ENCODE measurements at places on chromosomes 3 and 15.

GRCh38 chr3:197522881-197523441 is 32.8 kb downstream of the BDH1 start:
- no peak for DNase-seq

DNA sequence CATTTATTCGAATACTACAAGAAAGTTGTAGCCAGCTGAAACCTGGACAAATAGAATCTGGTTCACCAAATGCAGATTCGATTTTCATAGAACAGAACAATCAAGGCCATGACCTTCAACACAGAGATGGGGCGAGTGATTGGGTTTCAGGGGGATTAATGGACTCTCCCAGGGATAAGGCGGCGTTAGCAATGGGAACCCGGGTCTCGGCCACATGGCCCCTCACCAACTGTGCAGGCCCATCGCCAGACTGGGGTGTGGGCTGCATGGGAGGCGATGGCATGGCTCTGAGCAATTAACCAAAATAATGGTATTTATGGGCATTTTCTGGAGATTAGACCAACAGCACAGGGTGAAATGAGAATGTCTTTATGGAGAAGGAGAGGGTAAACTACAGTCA is 34.2 kb downstream of the VGLL4 start:
- DNase-seq, result no peak

- no peak for DNase-seq
Measured at GRCh38 chr3:144496141-144496835, 524.7 kb downstream of the DIPK2A start.

DNA sequence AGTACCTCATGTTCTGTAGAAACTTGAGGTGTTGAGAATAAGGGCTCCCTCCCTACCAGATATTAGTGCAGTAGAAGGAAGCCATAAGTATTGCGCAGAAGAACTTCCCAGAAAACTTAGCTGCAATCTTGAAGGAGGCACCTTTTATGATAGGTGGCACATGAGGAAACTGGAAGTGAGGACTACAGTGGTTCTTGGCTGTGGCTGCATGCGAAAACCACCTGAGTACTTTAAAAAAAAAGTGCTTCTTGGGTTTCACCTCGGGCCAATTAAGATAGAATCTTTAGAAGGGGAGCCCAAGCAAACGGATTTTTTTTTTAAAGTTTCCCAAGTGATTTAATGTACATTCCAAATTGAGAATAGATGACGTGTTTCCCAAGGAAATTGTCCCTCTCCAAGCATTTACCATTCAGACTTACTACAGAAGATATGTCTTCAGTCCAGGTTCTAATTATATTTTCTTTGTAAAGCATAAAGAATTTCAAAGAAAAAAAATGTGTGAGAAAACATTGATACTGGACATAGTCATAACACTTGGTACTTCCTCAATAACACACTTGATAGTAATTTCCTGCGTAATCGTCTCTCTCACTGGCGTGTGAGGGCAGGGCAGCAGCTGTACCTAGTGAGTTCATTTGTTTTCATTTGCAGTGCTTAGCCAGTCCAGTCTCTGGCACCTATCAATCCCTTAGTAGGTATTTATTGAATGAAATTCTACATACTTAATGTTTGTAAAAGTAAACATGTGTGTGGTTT is 12.3 kb upstream of the NR1I2 start:
- no peak for DNase-seq

- no peak for DNase-seq
Measured at GRCh38 chr15:57910672-57911071, 154.8 kb downstream of the ALDH1A2 start.

DNA sequence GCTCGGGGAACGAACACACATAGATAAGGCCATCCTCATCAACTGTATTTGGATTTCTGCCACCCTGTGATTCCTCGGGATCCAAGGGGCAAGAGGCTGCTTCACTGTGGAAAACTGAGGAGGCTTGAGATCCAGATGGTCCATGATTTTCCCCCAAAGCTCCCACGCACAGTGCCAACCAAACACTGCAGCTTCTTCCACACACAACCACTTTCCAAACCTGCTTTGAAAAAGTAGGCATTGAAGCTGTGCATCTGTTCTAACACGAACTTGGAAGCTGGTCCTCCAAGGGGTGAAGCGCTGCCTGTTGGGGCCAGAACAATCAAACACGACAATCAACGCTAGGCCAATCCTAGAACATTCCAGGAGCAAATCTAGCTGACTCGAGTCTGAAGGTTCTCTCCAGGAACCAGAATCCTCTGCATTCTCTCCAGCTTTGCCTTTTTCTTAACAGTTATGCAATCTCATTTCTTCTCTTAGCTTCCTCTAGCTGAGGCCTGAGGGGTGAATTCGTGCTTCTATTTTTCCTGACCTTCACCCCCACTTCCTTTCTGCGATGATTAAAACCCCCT is 104.4 kb downstream of the LRRK1 start:
- no peak for DNase-seq

GRCh38 chr3:170680593-170680992 is 94.7 kb upstream of the SLC7A14 start:
- no peak for DNase-seq

DNA sequence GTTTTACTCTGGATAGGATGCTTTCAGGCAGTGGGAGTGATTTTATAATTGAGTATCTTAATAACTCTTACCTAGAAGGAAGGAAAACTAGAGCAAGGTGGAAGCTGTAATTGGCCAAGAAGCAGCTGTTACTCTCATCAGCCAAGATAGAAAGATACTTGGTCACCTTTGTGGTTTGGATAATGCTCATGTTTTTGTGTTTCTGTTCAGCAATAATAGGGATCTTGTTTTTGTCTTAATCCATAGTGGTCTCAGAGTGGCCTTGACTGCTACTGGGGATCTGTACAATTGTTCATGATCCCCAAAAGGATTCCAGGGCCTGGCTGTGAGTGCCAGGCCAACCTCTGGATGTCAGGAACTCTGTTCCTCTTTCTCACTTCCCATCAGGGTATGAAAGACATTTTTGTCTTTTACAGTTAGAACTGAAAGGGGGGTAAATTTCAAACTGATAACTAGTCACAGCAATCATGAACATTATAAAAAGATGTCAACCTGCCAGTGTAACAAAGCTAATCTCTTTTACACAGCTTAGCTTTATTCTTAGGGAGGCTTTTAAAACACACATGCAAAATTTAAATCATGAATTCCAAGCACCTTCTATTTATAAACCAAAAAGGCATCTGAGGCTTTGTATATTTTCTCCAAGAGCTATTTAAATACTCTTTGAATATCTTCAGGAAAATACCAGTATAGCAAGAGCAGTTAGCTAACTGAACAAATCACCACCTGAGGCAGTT is 6.0 kb downstream of the UBL7 start:
- no peak for DNase-seq

GRCh38 chr3:9111866-9112265 is 137.6 kb downstream of the SRGAP3 start:
- no peak for DNase-seq

GRCh38 chr15:67127965-67128364 is 62.6 kb downstream of the SMAD3 start:
- peak; percentile 33 for DNase-seq

GRCh38 chr15:86526938-86527690 is 447.4 kb downstream of the AGBL1 start:
- no peak for DNase-seq
